ENCODE measurements at places on chromosomes 4 and X.
A peak's percentile ranks its signal among the peaks of the same experiment; 100 is the strongest.

DNA sequence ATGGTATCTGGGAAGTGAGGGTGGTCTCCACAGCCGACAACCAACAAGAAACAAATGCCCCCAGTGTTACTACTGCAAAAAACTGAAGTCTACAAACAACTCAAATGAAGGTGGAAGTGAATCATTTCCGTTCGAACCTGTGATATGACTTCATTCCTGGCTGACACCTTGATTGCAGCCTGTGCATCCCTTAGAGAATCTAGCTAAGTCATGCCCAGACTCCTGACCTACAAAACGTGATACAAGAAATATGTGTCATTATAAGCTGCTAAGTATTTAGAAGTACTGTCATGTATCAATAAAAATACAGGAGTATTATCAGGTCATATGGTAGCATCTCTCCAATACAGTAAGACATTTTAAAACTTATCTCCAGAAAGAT lies 959.7 kb upstream of the LCORL start:
- no peak for DNase-seq

DNA sequence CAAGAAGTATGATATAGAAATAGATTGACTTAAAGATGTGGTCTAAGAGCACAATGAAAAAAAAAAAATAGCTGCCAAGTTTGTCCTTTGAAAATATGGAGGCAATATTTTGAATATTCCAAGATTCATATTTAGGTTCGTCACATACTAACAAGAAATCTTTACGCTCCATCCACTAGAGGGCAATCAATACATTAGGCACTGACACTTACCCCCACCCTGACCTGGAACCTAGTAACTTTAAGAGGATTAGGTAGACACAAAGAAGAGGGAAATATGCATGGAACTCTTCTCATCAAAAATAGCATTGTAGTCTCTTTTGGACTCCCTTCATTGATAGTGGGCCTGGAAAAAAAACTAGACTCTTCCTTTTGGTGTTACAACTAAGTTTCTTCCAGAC lies 1108.1 kb downstream of the PCDH19 start:
- DNase-seq: no peak

GRCh38 chr4:18938343-18939099 lies 917.0 kb upstream of the LCORL start:
- DNase-seq: no peak

DNA sequence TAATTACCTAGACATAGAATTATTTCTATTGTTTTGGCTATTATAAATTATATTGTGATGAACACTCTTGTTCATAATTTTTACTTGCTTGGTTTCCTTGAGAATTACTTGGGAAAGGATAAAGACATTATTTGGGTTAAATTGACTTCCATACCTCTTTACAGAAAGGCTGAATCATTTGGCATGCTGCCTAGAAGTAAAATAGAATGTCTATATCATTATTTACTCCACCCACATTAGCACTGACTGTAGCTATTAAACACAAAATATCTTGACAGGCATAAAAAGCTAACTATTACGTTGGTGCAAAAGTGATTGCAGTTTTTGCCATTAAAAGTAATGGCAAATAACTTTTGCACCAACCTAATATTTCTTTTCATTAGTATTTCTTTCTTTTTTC lies 29.7 kb upstream of the ADH6 start:
- DNase-seq: no peak

DNA sequence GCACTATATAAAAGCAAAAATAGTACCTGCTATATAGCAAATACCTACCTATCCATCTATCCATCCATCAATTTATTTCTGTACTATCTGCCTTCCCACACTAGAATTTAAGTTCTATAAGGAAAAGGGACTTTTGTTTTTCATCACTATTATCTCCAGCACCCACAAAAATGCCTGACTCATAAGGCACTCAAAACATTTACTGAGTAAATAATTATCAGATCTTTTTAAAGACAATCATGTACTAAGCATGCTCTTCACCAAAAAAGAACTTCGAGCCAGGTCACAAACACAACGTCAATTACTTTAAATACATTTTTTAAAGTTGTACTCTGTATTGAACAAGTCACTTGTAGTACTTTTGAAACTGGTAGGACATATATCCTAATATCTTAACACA lies 119.9 kb downstream of the FBXW7 start:
- DNase-seq: no peak

DNA sequence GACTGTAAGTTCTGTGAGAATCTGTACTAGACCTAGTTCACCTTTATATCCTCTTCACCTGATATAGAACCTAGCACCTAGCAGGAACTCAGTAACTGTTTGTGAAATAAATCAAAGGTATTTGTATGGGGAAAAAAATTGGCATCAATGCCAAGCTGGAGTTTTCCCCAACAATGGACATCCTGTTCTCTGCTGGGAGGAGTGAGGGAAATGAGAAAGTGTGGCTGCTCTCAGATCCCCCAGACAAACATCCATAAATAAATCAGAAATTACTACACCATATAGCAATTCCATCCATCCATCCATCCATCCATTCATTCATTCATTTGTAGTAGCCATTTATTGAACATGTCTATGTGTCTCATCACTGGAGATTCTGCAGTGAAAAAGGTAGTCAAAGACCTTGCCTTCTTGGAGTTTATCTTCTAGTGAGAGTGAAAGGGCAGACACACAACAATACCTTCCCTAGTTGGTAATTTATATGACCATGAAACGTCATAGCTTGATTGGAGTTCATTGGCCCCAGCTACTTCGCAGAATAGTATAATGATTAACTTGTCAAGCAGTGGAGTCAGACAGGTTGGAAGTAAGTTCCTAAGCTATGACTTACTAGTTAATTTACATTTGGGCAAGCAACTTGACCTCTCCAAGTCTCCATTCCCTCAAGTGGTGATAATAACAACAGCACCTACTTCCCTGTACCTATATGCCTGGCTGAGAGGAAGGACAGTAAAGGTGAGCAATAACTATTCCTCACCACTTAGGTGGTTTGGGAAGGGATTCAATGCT lies 98.7 kb upstream of the KIT start:
- DNase-seq: no peak

GRCh38 chr4:54337009-54337408 lies 107.9 kb downstream of the PDGFRA start:
- DNase-seq: no peak

GRCh38 chrX:39675162-39675553 lies 422.6 kb downstream of the BCOR start:
- DNase-seq: no peak

DNA sequence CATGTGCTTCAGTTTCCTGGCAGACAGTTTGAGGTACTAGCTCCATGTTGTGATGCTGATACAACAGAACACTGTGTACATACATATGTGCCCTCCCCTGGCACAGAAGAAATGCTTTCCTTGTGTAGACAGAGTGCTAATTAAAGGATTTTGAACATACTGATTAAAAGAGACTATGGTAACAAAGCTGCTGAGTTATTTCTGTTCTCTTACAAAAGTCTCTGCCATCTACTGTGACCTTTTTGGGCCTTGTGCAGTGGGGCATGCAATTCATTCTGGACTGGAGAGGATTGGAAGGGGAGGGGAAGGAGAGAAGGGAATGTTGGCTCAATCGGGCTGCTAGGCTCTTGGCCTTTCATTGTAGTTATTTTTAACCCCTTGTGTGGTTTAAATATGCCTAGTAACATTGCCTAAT lies 6.0 kb downstream of the PDLIM5 start:
- peak; percentile 47 for DNase-seq

Measured in right kidney (tissue), 9 donors.